ENCODE measurements at places on chromosomes 7 and 10. TPM values are rescaled to one million over a fixed set of nuclear protein-coding genes. Genes with fewer than 3 reads are reported as not detected.

The TMEM176B gene
- total RNA-seq, result not detected

The IFIT1B gene
- total RNA-seq, result not detected

GRCh38 chr10:107548301-107548700 is 383.8 kb upstream of the SORCS1 start:
- no peak for DNase-seq

The LIPN gene
- not detected for total RNA-seq

The RASSF4 gene
- total RNA-seq, result 22.0 TPM
